GM18507 (cell line): ENCODE measurements at places on chromosomes 12 and 14.
A peak's percentile ranks its signal among the peaks of the same experiment; 100 is the strongest.

DNA sequence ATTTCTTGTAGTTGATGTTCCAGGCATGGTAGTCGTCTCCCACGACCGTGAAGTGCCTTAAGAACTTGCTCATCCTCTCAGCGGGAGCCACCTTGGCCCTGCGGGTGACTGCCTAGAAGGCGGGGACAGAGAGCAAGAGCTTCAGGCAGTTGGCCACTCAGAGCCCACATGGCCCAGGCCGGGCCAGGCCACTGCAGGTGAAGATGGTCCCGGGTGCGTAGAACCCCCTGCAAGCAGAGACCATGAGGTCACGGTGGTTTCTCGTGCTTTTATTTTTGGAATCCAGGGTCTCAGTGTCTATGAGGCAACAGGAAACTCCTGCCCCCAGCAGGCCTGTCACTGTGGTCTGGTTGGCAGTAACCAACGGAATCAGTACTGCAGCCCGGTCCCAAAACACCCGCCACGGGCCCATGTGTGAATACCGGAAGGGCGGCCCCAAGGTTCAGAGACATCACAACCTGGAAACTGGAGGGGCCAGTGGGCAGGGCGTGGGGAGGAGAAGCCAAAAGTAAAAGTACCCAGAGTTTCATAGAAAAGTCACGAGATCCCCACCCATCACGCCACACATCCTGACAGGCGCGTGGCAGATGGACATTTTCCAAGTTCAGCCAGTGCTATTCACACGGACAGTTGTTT is 27.5 kb downstream of the HVCN1 start:
- peak; percentile 72 for DNase-seq

DNA sequence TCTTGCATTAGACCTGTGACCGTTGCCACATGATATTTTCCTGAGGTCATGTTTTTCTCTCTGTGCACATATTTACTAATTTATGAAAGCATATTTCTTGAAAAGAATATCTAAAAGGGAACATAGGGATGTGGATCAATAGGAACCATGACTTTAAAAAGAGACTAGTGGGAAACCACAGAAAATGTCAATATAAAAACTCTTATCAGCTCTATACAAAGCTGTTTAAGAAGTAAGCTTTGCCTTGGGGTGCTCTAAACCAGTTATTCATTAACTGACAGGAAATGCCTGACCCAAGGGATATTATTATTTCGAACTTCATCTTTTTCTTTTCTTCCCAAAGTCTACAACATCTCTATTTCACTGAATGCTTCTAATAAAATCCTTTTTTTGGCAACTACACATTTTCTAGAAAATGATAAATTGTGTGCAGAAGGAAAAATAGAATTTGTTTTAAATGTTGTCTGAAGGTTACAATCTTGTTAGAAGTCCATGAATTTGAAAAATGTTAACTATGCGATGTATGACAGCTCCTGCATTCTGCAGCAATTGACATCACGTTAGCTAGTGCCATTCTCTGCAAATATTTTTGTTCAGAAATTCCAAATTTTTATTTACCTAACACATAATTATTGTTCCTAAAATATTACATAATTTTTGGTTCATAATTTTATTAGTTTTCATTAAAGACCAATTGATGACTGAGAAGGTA is 345.0 kb downstream of the SLC16A7 start:
- DNase-seq: no peak

DNA sequence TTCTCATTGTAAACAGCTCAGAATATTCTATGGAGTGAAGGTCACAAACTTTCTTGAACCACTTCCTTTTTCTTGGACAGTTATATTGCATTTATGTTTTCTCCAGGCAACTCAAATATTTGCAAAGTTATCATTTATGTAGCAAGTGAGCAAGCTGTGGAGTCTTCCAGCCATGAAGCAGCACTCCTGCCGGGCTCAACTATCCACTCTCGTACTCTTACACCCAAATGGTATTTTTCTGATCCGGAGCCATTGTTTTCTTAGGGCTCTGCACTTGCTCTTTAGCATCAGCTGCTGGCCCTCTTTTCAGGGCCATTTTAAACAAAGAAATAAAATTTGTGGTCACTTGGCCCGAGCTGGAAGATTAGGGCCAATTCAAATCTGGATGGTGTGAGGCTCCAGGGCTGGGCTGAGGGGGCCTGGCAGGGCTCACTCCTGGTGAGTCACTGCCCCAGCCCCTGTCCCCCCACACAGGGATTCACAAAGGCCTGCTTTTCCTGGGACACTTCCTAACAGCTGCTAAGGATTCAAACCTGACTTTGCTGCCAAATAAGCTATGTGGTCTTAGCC is 19.7 kb downstream of the SYNE3 start:
- no peak for DNase-seq

DNA sequence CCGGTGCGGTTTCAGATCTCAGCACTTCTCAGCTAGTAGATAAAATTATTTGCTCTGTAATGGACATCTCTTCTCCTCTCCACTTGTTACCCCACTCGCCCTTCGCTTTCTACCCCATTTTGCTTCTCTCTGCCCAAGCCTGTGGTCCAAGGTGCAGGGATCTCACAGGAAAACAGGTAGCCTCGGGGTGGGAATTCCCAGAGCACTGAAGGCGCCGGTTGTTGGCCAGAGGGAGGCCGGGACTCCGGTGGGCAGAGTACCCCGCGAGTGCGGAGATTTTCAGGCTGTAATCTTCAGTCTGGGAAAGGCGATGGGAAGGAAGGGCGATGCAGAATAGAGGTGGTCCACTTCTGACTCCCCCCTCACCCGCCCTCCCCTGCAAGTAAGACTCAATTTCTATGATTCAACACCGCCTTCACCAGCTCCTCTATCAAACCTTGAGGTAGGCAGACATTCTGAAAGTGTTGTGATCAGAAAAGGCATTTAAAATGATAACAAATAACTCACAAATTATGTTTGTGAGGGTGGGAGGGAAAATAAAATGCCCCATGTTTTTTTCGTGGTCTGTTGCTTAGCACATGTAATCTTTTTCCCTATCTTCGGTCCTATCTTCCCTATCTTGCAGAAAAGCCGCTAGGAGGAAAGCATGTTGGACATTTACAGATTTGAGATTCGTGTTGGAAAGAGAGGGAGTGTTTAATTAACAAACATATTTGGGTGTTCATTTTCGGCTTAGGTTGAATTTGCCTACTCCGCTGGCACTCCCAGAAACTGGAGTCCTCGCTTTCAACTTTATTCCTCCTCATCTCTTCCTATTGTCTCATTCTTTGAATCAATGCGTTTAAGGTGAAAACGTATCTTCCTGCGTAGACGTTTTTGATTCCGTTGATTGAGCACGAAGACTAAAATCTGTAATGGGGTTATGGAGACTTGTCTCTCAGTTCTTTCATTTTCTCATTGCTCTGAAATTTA is 8.5 kb downstream of the FOXG1 start:
- DNase-seq: no peak

GRCh38 chr12:87054226-87054625 is 798.0 kb upstream of the MGAT4C start:
- DNase-seq: no peak

GRCh38 chr14:22332686-22333421 is 256.2 kb downstream of the DAD1 start:
- DNase-seq: no peak

DNA sequence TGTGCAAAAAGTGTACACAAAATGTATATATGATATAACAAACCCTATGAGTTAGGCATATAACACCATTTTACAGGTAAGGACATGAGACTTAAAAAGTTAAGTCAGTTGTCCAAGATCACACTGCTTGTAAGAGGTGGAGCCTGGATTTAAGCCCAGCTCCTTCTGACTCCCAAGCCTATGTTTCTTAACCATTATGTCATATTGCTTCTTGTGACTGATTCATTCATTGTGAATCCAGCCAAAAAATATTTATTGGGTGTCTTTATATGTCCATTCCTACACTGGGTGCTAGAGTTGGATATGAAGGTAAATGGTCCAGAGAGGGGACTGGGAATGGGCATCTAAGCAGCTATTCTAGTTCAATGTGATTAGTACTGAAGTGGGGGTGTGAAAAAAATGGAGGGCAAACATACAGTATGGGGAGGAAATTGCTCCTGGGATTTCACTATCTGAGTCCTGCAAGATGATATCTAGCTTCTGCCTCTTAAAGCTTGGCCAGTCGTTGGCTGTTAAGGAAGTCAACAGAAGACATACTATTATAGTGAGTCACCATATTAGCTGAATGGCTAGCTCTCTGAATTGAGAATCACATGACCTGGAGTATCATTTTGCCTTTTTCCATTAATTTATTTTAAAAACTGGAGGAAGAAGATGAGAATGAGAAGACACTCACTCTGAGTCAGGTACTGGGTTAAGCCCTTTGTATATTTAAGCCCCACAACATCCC is 28.8 kb downstream of the PAX9 start:
- no peak for DNase-seq

GRCh38 chr14:20836668-20837338 is 34.2 kb upstream of the RNASE1 start:
- no peak for DNase-seq

GRCh38 chr14:28999656-29000055 is 233.1 kb downstream of the FOXG1 start:
- no peak for DNase-seq

- DNase-seq: no peak
Observed at GRCh38 chr12:62841846-62842245, 93.1 kb downstream of the PPM1H start.

- DNase-seq: no peak
Observed at GRCh38 chr12:6963791-6964413, 6.6 kb downstream of the PHB2 start.

DNA sequence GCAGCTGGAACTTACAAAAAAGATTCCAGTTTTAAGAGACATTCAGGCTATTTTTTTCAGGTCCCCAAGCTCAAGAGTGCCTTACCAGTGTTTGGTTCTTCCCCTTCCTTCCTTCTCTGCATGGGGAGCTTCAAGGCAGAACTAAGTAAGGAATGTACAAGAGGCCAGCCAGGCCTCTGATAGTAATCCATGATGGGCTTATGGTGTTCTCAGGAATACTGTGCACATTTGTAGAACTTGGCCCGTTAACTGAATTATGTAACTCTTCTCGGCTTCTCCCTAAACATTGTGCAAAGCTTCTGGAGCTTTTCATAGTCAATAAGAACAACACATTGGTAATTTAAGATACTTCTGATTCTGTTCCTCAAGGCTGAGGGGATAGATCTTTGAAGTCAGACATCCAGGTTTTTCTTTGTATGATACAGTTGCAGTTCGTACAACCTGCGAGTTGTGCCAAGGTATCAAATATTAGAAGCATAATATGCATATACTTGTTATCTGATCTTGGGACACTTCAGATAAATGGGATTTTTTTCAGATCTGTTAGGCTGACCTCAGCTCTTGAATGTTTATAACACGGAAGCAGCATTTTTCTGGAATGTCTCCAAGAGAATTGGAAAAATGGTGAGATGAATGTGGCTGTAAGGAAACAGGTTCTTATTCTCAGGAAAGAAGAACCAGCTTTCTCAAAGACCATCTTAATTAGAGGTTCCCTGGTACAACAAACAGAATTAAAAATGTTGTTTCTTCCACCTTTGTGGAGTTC is 148.6 kb downstream of the ANO4 start:
- DNase-seq: no peak

GRCh38 chr12:66144791-66145754 is 14.5 kb upstream of the LLPH start:
- no peak for DNase-seq

GRCh38 chr14:75597149-75597548 is 18.7 kb downstream of the FLVCR2 start:
- DNase-seq: no peak

- no peak for DNase-seq
Observed at GRCh38 chr12:50927766-50928224, 24.5 kb upstream of the HIGD1C start.

- no peak for DNase-seq
Observed at GRCh38 chr12:14635776-14636175, 60.6 kb downstream of the GUCY2C start.

- no peak for DNase-seq
Observed at GRCh38 chr14:24247422-24247821, 5.0 kb upstream of the TINF2 start.

GRCh38 chr12:51926718-51927117 is 19.4 kb downstream of the ACVRL1 start:
- no peak for DNase-seq

DNA sequence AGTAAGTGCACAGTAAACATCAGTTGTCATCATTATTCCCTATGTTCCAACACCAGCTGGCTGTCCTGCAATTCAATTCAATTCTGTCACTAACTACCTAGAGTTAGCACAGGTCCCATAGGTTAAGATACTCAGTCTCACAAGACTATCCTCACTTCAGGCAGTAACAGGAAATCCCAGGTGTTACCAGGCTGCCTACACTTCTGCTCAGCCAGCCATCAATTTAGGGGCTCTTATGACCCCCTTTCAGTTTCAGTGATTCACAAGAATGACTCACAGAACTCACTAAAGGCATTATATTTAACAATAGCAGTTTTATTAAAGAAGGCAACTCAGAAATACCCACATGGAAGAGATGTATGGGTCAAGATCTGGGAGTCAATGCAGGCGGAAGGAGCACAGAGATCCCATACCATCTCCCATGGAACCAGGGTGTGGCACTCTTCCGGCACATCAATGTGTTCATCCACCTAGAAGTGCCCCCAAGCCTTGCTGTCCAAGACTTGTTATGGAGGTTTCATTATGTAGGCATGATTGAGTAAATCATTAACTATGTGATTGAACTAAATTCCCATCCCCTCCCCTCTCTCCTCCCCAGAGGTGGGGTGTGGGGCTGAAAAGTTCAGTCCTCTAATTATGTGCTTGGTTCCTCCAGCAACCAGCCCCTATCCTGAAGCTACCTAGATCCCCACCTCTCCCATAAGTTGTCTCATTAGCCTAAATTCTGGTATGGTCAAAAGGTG is 120.8 kb upstream of the WSCD2 start:
- DNase-seq: no peak

DNA sequence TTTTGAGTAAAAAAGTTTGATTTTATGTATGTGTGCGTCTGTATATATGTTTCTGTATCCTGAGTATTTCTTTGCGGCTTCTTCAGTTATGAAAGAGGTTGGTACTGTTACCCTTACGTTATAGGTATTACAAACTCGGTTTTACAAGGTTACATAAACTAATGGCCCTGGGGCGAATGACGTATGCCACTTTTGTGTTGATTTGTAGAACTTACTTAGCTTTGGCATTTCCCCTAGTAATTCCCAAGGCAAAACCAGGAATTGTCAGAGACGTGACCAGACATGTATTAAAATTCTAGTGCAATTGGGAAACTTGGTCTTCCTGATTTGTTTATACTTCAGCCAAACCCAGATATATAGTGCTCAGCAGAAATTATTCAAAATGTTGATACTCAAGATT is 93.3 kb downstream of the DUSP16 start:
- no peak for DNase-seq

- no peak for DNase-seq
Observed at GRCh38 chr12:11067514-11067913, 5.4 kb upstream of the TAS2R46 start.

GRCh38 chr12:132409495-132410295 is 80.3 kb upstream of the FBRSL1 start:
- DNase-seq: no peak

DNA sequence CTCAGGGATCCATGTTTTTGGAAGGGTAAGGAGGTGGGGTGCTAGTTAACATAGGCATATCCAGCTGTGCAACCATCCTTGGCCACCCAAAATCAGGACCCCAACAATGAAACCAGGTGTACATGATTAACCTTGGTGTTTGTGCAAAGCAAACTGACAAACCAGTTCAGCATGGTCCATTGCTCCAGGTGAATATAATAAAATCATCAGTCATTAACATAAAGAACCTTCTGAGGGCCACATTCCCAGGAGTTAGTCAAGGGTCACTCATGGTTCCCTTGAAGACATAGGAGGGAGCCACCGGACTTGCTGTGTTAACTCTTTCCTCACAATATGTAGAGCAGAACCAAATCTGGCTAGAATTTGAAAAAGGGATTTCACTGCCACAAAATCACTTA is 17.8 kb downstream of the SLC38A2 start:
- DNase-seq: no peak
